ENCODE measurements at places on chromosomes 2 and 18.

DNA sequence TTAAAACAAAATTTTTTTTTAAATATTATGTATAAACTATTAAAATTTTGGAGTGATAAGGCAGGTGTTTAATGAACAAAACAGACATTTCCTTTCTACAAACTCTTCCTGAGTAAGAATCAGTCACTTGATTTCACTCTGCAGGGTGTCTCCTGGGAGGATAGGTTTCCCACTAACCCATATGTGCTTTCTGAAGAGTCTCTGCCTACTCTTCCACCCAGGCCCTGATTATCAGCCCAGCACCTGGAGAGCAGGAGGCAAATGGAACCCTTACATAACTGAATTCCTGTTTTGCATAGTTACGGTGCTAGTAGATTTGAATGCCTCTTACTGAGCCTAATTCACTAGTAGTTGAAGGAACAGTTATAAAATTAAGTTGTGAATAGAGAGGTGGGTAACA, 1718.6 kb downstream of the SUCLG1 start:
- no peak for DNase-seq

GRCh38 chr2:127089478-127090235, 17.3 kb downstream of the BIN1 start:
- DNase-seq: no peak

DNA sequence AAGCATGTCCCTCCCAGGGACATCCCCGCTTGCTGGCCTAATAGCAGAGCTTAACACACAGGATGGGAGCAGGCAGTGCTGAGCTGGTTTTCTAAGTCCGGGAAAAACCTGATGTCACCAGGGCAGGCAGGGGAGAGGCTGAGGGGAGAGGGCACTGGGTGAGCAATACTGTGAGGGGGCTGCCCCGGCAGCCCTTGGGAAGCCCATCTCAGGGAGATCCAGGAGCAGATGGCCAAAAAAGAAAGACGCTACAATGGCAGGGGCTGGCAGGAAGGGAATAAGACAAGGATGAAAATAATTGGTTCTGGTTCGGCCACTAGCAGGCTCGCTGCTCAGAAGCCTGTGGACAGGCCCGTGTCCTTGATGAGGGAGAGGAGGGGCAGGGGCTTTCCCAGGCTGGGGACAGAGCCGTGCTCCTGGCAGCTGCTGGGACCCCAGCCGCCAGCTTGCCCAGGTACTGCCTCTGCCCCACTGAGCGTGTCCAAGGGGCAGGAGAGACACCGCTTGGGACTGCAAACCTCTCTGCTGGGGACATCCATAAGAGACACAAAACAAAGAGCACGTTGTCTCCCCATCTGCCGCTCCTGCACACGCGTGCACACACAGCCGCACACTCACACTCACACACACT, 30.2 kb downstream of the SMAD7 start:
- no peak for DNase-seq

- no peak for DNase-seq
Observed at GRCh38 chr2:88517759-88518201, 65.3 kb upstream of the FOXI3 start.

- no peak for DNase-seq
Observed at GRCh38 chr2:211833582-211834279, 704.9 kb downstream of the ERBB4 start.

DNA sequence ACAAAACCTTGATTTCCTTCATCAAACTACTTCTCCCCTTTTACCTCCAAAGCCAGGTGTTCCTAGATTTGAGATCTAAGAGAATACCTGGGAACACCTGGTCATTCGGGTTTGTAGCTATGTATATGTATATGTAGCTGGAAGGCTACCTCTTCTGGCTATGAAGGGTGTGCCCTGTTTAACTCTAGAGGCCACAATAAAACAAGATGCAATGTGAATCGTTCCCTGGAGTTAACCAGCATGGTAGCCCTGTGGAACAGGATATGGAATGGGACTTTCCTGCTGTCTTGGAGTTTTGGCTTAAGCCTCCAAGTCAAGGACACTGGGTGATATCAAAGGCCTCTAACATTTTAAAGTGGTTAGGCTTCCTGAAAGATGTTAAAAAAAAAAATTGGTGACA, 17.7 kb upstream of the NFU1 start:
- no peak for DNase-seq

GRCh38 chr2:225429717-225430116, 30.2 kb downstream of the NYAP2 start:
- peak; percentile 13 for DNase-seq

DNA sequence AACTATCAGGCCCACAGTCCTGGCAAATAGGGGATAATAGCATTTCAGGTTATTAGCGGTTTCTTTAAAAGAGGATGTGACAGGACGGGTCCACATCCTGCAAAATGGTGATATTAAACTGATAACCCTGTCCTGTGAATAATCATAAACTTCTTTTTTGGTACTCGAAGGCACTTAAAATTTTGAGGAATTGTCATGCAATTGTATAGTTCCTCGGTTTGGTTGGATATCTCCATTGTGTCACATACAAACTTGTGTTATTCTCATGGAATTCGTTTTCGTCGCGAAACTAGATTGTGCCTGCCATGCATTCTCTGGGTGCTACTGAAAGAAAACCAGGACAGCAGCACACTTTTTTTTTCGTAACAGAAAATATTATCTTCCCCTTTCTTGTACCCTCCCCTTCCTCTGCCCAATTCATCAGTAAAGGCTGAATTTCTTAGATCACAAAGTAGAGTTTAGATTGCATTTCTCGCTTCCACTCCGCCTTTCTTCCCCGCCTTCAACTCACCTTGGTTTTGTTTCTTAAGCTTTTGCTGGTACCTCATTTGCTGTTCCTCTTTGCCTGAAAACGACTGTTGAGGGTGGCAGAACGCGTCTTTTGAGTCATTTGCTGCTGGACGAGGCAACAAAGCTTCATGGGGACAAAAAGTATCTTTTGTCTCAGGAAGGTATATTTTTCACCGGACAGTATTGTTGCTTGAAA, 1.3 kb downstream of the CERS6 start:
- DNase-seq: no peak
